ENCODE measurements at places on chromosomes 12 and 14.

DNA sequence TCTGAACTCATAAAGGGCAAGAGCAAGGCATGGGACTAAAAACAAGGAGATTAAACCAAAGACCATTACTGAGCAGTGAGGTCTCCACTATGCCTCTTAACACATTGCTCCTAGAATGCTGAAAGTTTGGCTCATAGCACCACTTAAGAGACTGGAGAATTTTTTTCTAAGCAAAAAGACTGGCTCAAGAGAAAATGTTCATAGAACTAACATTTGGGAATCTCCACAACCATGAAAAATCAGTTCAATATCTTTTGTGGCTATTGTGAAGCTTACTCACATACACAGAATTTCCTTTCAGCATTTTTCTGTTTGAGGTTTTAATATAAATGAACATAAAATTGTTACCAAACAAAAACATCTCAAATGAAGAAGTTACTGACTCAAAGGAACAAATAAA, 255.8 kb downstream of the CCDC91 start:
- no peak for DNase-seq

- no peak for DNase-seq
These were observed 225.0 kb downstream of the SLC25A21 start for GRCh38 chr14:36947362-36947761.

DNA sequence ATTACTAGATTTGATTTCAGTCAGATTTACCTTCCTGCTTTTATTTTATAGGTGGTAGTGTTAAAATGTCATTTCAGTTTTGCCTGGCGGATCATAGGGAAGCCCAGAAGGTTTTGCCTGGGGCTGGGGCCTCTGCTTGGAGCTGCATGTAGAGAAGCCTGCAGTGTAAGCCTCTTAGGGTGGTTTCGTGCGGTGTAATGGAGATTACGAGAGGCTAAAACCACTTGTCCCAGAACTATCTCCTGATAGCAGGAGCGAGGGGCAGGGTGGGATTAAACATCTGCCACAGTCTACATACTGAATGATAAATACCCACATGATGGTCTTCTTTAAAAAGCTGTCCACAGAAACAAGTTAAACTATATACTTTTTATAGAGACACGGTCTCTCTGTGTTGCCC, 35.0 kb upstream of the DICER1 start:
- no peak for DNase-seq

DNA sequence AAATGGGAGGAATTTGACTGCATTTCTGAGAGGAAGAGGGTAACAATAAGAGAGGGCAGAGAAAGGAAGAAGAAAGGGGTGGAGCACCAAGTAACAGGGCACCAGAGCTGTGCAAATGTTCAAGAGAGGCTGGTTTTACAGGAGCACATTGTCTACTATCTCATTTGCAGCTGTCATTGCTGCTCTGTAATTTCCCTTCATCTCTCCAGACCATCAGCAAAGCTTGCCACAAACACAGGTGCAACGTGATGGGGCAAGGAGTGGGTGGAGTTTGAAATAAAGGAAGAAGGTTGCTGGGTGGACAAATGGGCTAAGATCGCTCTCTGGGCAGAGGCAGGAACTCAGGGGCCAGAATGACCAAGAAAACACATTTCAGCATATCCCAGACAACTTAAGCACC, 47.9 kb upstream of the PLEKHG6 start:
- DNase-seq: peak; percentile 76

GRCh38 chr14:31745741-31746140, 184.5 kb downstream of the NUBPL start:
- peak; percentile 9 for DNase-seq

DNA sequence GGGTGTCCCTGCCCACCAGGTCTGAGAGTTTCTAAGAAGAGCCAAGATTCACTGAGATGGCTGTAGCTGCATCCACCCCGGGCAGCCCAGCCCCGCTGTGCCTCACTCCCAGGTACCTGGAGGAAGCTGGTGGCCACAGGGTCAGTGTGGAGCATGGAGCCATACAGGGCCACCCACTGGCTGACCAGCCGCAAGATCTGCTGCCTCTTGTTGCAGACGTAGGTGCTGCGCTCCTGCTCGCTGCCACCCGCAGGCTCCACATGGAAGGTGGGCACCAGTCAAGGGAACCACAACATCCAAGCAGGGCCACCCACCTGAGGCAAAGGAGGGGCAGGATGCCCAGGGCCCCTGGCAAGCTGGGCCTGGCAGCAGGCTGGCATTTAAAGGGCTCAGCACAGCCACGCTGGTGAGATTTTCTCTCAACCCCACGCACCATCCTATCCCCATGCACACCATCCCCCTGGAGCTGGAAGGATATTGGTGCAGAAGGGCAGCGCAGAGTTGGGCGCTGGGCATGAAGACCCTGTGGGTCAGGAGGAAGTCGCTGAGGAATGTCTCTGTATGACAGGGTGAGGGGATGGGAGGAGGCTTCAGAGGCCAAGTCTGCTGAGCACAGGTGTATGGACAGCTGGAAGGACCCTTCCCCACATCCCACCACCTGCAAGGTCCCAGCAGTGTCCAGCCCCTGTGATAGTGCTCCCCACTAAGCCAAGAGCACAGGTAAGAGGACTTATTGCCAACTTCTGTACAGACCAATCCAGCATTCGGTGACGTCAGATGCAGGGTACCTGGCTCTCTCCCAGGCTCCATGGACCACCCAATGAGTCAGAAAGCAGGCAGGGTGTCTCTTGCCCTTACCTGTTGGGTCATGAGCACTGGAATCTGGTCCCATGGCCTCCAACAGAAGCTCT, 10.8 kb downstream of the RAPGEF3 start:
- no peak for DNase-seq

GRCh38 chr12:470133-470532, 10.4 kb downstream of the B4GALNT3 start:
- no peak for DNase-seq

DNA sequence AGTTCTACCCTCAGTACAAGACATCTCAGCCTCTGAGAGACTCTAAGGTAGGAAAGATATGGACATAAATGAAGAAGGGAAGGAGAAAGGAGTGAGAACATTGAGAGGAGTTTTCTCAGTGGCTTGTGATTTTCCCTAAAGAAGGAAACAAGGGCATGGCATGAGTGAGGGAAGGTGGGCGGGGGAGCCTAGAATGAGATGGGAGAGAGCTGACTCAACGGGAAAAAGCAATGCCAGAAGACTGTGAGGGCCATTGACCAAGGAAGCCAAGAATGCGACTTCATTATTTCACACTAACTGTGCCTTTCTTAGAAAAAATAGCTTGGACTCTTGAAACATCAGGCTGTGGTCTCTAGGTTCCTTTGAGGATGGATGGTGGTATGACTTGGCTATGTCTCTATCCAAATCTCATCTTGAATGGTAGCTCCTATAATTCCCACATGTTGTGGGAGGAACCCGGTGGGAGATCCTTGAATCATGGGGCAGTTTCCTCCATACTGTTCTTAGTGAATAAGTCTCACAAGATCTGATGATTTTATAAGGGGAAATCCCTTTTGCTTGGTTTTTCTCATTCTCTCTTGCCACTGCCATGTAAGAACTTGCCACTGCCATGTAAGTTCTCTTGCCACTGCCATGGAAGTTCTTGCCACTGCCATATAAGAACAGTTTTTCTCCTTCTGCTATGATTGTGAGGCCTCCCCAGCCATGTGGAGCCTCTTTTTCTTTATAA, 279.6 kb downstream of the NUAK1 start:
- peak; percentile 35 for DNase-seq
